Kasumi-1 (cell line): ENCODE measurements at places on chromosomes 2 and 18.

GRCh38 chr2:238346544-238346943 is 26.2 kb downstream of the TRAF3IP1 start:
- DNase-seq, result no peak

DNA sequence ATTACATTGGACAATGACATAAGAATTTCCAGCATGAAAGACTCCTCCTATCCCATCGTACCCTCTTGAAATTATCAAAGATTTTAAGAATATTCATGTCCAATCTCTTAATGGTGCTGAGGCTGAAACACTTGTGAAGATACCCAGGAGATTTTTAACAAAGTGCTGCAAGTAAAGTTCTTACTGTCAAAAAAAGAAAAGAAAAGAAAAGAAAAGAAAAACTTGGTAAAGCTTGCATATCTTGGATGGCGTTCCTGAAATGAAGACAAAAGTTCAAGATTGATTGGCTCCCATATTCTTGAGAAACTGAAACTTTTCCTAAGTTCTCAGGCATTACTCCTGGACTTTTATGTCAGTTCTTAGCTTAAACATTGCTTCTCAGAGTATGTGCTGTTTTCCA is 1010.5 kb upstream of the PIK3C3 start:
- DNase-seq, result no peak

DNA sequence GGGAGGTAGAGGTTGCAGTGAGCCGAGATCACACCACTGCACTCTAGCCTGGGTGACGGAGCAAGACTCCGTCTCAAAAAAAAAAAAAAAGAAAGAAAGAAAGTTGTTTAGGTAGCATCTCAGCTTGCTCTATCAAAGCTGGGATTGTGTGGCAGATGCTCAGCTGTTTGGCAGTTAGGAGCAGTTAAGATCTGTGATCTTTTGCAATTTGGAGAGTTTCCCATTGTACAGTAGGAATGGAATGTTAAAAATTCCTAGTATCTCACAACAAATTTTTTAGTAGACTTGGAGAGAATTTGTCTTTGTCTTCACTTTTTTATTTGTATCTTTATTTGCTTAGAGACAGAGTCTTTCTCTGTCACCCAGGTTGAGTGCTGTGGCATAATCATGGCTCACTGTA is 122.9 kb upstream of the UNC80 start:
- DNase-seq, result no peak

- DNase-seq, result no peak
Observed at GRCh38 chr2:48127612-48128191, 221.4 kb upstream of the FBXO11 start.

- DNase-seq, result no peak
Observed at GRCh38 chr2:45031028-45031427, 21.8 kb upstream of the SIX2 start.

GRCh38 chr18:10121786-10122515 is 208.1 kb downstream of the VAPA start:
- DNase-seq, result no peak

DNA sequence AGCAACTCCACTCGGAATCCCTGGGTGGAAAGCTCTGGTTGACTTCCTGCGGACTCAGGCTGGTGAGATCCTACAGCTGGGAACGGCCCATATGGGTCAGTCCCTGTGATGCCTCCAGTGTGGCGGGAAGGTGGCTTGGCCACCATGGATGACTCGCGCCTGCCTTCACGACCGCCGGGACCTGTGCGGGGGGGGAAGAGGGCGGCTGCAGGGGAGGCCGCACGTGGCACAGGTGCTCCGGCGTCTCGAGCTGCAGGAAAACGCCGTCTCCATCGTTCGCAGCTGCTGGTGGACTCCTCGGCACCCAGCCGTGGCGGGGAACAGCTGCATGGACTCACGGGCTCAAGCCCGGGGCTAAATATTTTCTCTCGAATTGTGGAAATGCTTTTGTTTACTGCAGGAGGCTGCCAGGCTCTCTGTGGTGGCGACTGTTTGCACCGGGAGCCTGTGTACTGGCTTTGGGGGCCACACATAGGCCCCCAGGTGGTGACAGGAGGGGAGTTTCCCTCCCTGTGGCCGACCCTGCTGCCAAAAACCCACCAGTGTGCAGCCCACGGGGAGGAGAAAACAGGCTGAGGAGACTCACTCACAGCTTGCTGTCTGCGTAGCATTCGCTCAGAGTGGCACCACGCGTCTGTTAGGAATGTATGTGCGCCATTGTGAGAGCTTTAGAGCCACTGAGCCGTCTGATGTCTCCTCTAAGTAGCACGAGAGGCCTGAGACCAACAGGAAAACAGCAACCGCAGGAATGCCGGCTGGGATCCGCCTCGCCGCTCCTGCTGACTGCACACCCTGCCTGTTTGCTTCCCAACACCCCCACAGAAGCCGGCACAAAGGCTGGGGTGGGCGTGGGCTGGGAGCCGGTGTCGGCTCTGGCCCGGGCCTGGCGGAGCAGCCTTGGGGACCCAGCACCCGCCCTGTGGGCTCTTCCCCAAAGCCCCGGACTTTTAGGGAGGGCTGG is 89.2 kb downstream of the NFATC1 start:
- DNase-seq, result peak; percentile 14

GRCh38 chr2:235639428-235639773 is 145.6 kb downstream of the AGAP1 start:
- no peak for DNase-seq

DNA sequence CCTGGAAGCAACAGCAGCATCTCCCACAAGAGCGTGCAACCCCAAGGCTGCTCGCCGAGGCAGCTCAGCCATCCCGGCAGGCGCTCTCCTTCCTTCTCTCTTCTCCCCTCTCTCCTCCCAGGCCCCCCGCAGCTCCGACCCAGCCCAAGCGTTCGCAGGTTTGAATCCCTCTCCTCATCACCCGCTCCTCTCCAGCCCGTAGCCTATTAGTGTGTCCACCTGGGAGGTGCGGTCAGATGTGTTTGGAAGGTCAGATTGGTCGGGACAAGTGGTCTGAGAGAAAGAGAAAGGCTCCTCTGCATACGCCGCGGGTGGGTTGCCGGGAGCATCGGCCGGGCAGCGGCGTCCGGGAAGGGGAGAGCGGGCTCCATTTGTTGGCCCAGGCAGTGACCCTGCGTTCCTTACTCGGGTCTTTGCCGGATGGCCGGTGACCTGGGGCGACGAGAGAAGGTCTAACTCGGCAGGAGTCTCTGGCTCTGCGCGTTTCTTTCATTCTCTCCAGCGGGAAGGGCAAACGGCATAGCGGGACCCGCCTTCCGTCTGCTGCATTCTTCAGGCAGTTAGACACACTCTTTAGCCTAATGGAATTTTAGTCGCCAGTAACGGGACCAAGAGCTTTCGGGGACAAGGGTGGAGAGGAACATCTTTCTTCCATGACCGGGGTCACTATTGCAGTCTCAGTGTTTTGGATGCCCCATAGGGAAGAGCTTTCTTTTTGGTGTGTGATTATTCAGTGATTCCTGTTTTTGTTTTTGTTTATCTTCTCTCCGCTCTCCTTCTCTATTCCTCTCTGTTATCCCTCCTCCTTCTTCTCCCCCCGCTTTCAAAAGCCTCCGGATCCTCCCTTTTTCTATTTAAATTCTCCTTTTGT is 1.1 kb upstream of the TMEFF2 start:
- DNase-seq, result peak; percentile 20

- no peak for DNase-seq
Observed at GRCh38 chr2:140027320-140027719, 1247.1 kb upstream of the NXPH2 start.

- peak; percentile 95 for DNase-seq
Observed at GRCh38 chr18:77114415-77115191, 18.0 kb downstream of the MBP start.
